Activated T-cell treated with anti-CD3 and anti-CD28 coated beads for 24 hours (primary cell): ENCODE measurements at places on chromosomes 11 and 22.

DNA sequence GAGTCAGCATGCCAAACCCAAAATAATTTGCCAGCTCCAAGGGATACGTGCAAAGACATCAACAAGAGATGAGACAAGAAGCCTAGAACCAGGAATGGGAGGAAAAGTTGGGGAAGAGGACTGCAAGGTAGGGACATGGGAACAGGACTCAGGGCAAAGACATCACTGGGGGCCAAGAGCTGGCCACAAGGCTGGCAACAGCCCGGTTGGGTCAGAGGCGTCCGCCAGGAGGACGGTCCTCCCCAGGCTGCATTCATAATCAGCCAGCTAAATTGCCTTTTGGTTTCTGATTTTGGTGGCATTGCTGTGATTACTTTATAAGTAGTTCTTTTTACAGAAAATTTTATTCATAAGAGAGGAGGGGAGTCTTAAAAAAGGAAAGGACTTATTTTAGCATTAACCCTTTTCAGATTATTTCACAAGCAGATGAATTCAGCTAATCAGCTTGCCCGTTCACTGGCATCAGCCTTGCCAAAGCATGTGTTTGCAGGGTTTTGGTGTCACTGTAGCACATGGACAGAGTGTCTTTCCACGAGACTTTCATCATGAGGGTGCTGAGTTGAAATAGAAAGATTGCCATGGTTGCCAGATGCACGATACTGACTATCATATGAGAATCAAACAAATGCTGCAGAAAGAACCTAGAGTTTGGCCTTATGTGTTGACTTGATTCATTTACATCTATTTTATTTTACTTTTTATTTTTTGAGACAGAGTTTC, 23.2 kb upstream of the NAV2 start:
- no peak for DNase-seq

GRCh38 chr11:9025101-9025850, 21.5 kb upstream of the NRIP3 start:
- DNase-seq = no peak

DNA sequence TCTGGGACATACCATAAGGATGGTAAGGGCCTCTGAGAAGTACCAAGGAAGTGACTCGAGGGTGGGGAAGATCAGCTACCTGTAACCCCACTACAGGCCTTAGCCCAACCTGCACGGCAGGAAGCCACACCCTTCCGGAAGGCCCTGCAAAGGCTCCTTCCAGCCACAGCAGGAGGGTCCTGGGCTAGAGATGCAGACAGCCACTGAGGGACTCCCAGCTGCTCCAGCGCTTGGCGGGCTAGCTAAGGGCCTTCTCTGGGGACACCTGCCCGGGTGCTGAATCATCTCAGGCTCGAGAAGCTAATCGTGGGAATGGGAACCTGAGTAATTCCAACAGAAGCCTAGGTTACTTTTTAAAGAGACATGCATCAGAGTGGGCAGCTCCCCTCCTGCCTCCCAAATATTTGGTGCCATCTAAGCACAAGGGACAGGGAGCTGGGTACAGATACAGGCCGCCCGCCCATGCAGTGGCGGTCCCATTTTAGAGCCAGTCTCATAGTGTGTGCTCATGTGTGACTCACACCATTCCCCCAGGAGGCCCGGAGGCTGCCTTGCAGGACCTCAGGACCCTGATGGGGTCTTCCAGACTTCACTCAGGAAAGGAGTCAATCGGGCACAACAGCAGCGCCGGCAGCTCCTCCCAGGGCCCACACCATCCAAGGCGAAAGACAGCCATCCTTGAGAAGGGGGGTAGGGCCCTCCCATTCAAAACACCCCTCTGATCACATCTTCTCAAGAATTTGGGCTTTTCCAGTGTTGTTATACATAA, 8.0 kb downstream of the MYH9 start:
- no peak for DNase-seq

- DNase-seq = peak; percentile 30
Observed at GRCh38 chr11:18727479-18728236, 1.7 kb upstream of the IGSF22 start.

DNA sequence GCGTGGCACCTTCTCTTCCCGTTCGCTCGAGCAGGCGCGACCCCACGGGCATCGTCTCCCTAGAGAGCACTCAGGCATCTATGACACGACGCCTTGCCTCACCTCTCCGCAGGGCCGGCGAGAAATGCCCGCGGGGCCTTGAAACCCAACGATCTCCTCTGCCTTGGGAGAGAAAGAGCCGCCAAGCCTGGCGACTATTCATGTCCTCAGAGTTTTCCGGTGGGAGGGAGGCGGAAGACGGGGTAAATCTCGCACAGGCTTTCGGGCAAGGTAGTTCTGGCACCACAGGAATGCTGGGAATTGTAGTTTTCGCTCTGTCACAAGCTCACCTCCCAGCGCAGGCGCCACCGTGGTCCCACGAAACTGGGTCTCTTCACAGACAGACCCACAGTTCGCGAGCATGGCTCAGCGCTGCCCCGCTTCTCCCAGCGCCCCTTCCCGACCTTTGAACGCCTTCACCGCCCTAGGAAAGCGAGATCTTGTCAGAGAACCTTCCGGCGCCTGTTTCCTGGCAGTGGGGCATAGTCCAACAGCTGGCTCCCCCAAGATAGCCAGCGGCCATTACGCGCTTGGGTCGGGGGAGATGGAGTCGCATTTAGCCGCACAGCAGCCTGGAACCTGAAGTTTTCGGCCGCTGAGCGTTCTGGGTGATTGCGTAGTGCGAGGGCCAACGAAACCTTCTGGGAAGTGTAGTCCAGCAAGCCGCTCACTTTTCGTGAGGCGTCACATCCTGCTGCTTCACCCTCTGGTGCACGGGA, at the start of gene CCDC90B:
TSS of gene CCDC90B (minus strand) at position 597 of the 758 bp plus-strand sequence. CDS start at position 202, 395 bp downstream.
- DNase-seq = peak; percentile 90

- DNase-seq = no peak
Observed at GRCh38 chr11:14973621-14974514, 1.7 kb upstream of the CALCA start.

DNA sequence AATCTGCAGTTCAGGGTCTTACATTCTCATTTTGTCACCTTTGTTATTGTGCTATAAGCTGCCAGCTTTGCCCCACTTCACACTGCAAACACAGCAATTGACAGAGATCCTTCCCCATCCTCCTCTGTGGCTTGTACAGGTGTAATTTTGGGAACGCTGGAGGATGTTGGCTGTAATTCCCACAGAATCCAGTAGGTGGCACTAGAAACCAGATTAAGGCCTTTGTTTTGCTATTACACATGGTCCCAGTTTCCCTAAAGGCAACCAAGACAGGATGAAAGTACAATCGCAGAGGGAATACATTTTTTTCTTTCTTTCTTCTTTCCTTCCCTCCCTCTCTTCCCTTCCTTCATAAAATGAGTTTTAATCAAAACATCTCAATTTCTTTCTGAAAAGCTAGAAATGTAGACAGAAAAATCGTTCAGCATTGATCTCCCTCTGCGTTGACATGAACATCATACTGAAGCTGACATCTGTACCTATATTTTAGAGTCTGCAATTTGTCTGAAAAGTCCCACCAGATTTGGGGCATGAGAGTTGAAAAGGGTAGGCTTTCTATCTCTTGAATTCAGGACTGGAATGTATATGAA, 21.3 kb upstream of the NELL1 start:
- DNase-seq = peak; percentile 32

DNA sequence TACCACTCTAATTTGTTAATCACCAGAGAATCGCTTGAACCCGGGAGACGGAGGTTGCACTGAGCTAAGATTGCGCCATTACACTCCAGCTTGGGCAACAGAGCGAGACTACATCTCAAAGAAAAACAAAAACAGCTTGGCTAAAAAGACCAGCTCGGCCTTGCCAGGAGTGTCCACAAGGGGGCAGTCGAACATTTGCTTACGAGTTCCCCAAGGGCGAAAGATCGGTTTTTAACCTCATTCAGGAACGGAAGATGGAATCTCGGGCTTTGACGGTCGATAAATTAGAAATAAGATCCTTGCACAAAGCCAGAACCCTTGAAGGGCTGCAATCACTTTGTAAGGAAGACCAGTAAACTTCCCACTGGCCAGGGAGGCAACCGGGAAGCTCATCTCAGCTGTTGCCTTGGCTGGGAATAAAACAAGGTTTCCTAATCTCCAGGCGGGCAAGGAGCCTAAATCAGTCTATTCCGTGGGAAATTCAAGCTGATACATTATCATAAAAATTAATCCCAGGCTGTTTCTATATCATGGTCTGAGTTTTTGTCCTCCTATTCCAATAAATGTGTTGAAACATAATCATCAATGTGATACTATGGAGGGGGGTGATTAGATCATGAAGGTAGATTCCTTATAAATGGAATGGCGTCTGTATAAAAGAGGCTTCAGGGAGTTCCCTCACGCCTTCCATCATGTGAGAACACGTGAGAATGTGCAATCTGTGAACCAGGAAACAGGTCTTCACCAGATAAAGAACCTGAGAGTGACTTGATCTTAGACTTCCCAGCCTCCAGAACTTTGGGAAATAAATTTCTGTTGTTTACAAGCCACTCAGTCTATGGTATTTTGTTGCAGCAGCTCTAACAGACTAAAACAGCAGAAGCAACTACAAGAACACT, 14.9 kb upstream of the SLC29A2 start:
- peak; percentile 75 for DNase-seq

DNA sequence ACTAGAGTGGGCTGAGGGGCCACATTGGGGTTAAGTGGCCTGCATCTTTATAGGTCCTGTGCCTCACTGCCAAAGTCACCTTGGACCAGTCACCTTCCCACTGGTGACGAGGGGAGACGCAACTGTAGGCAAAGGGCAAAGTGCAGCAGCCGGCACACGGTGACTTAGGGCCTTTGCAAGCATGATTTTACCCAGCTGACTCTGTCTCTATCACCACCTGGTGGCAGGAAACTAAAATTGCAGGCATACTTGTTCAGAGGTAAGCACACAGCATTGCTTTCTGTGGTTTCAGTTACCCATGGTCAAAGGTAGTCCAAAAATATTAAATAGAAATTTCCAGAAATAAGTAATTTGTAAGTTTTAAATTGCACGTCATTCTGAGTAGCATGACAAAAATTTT, 1164.4 kb downstream of the BRD1 start:
- no peak for DNase-seq

- no peak for DNase-seq
Observed at GRCh38 chr11:44140805-44141204, 45.3 kb downstream of the EXT2 start.
